Stimulated activated CD4-positive, alpha-beta T cell treated with anti-CD3 and anti-CD28 coated beads, Interleukin-4, amount 100 ng/mL, for 1 hour (primary cell): ENCODE measurements at places on chromosomes 11 and 22.

- no peak for DNase-seq
These were observed 19.3 kb upstream of the BDNF start for GRCh38 chr11:27719546-27719925.

DNA sequence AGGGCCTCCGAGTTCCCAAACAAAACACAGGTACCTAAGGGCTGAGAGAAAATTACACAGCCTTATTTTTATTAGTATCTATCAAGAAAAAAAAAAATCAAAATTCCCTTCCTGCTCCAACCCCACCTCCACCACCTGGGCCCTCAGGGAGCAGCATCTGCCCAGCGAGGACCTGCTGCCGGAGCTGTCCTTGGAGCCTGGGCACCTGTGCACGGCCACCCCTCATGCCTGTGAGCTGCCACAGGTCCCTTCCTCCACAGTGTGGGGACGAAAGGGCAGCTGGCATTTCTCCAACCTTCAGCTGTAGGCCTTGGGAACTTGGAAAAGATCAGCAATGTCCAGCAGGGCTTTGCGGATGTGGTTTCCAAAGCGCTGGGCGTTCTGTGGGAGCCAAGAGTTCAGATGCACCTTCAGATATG, 6.3 kb upstream of the SYCE3 start:
- DNase-seq = no peak

DNA sequence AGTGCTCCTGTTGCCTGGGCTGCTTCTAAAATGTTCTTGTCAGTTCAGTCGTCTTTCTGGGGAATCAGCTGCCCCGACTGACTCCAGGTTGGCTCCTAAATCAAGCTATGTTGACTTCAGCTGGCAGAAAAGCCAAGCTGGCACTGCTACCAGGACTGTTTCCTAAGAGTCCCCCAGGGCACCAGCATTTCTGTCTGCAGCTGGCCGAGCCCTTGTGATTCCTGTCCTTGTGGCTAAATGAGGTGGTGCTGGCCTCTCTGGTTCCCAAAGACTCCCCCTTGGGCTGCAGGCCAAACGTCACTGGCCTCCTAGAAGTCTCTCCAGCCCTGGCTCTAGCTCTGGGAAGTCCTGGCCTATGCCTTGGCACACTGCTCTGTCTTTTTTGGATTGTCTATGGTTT, 31.1 kb downstream of the GRAMD1B start:
- DNase-seq = no peak

DNA sequence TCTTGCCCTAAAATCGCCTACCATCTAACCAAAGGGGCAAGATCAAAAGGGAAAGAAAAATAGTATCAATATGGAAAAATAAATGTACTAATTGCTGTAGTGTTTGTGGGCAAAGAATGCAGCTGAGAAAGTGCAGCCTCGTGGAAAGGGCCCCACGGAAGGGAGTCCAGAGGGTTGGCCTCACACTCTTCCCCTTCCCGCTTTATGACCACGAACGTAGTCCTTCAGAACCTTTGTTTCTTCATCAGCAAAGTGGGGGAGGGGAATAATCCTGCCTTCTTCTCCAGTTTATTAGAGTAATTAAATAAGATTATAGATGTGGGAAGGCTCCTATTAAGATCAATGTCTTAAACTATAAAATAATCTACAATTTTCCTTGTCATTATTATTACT, 41.0 kb downstream of the FLI1 start:
- no peak for DNase-seq

- DNase-seq = no peak
These were observed 86.0 kb downstream of the FEZ1 start for GRCh38 chr11:125410091-125410490.
